ENCODE measurements at places on chromosomes 3 and 15.

DNA sequence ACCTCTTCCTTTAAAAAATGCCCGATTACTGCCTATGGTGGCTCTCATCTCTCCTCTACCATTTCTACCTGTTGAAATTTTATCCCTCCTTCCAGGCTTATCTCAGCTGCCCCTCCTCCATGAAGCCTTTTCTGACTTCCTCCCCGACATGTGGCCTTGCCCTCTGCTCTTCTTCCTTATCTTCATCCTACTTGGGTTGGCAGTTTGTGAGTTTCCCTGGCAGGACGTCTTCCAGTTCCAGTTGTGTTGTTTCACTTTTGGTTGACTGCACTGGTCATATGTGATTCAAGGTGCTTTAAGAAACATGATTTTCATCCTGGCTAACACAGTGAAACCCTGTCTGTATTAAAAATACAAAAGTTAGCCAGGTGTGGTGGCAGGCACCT, 4.4 kb downstream of the DLL4 start:
- no peak for DNase-seq

GRCh38 chr3:42827654-42828053, 18.4 kb downstream of the ACKR2 start:
- DNase-seq = no peak

GRCh38 chr3:16883723-16884083, 1.1 kb upstream of the PLCL2 start:
- DNase-seq = no peak

- no peak for DNase-seq
These were observed 681.6 kb upstream of the SEMA6D start for GRCh38 chr15:47035475-47036406.

- no peak for DNase-seq
These were observed 6.2 kb downstream of the RAB8B start for GRCh38 chr15:63195569-63196015.

DNA sequence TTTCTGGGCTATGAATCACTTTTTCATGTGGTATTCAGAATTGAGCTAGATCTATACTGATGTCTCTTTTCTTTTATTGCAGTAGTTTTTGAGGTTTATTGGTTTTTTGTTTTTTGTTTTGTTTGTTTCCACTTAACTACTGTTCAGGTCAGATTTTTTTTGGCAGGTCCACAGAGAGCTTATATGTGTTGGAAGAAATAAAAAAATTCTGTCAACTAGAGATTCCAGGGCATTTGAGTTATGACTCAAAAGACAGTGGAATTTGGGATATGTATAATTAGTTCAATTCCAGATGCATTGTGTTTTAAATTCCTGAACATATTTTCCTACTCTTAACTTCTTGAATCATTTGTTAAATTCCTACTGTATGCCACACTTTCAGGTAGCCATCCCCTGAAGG, 727.2 kb downstream of the SI start:
- DNase-seq = no peak

GRCh38 chr3:104549099-104549714, 817.5 kb upstream of the ALCAM start:
- DNase-seq = no peak

- DNase-seq = no peak
These were observed 11.9 kb downstream of the ARID3B start for GRCh38 chr15:74552773-74553441.

GRCh38 chr3:63926309-63926708, 14.1 kb upstream of the SCAANT1 start:
- no peak for DNase-seq

DNA sequence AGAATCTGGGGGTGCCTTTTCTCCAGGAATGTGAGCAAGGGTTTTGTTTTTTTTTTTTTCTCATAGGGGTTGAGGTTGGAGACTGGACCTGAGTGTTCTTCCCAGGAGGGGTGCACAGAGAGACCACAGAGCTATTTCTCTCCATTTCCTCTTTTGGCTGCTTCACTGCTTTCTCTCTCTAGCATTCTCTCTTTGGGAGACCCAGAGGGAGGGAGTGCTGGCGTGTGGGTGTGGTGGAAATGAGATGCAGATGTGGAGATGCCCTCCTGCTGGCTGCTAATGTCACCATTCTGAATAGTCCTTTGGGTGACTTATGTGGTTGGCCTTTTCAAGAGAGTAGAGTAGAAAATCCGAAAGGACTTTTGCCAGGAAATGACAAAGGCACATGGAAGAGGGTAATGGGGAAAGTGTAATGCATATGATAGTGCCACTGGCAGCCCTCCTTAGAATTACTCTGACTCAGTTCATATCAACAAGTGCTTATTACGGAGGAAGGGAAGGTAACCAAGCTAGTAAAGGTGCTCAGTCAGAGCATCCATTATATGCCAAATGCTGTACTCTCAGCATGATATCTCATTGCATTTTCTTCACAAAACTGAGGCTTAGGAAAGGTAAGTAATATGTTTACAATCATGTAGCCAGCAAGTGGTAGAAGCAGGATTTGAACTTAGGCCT, 1.9 kb downstream of the SYN2 start:
- DNase-seq = no peak

GRCh38 chr3:127393131-127393820, 105.4 kb upstream of the PRR20G start:
- DNase-seq = no peak

Measured in naive thymus-derived CD8-positive, alpha-beta T cell (primary cell).